Cortex of kidney (tissue), 1 donor: ENCODE measurements at places on chromosomes 7 and 10.

DNA sequence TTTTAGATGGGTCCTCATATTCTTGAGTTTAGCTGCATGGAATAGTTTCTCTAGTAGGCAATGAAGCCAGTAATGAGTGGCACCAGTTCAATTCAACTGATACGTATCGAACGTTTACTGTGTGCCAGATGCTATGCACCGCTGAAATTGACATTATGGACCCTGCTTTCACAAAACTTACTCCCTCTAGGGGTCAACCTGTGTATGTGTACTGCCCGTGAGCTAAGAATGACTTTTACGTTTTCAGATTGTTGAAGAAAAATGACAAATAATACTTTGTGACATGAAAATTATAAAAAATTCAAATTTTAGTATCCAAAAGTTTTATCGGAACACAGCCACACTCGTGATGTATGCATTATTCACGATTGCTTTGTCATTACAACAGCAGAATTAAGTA is 95.5 kb downstream of the ZMYND11 start:
- DNase-seq, result no peak

- DNase-seq, result no peak
Measured at GRCh38 chr7:27759491-27759890, 19.5 kb downstream of the TAX1BP1 start.

DNA sequence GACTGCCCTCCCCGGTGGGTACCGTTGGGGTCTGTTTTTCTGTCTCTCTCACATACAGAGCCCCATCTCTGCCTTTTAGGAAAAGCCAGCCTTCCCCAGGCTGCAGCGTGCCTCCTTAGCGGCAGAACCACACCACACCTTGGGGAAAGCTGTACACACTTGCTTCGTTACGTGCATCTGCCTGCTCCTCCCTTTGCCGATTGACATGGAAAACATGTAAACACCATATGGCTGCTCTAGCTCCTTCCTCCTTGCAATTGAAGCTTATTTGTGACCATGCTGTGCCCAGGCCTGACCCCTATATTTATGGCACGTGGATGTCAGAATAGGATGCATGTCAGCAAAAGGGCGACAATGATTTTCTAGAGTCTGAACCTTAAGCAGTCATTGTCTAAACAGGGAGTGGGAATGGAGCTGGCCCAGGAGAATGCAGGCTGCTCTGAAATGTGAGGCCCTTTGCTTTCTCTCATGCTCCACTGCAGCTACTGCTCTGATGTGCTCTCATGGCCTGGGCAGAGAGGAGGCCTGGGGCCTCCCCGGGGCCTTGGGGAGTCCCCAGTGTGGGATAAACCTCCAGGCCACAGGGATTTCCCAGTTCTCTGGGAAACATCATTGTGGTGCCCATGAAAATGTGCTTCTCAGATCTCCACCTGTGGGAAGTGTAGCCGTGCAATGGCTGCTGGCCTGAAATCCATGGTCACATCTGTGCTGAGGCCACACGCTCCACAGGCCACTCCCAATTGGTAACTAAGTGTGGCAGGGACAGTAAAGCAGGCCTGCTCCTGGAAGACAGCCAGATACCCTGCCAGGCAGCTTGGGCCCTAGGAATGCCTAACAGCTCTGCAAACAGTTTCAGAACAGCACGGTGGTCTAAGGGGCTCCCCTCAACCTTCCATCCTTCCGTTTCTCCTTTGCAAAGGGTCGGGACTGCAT is 18.6 kb downstream of the PDE6C start:
- DNase-seq, result no peak

GRCh38 chr10:78342827-78343653 is 309.4 kb downstream of the RPS24 start:
- no peak for DNase-seq

DNA sequence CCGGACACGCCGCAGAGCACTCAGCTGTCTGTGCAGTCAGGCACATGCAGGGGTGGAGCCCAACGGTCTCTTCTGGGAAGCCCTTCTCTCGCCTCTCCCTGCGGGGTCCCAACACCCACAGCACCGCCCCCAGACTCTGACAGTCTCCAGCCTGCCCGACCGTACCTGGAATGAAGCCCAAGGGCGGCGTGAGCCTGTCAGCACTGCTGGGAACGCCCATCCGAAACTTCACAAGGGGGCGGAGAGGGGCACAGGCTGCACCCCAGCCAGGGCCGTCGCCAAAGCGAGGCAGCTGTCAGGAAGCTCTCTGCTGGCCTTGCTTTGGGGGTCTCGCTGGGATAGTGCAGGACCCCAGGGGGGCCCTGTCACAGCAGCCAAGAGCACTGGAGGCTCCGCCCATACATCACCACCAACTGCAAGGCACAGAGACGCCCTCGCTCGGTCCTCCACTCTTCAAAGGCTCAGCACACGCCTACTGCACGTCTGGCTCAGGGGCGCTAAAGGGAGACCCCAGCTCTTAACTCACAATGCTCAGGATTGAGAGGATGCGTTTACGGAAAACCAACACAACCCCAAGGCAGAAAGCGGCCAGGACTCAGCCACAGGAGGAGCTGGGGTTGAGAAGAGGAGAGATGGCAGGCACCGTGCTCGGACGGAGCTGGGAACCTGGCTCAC is 30.9 kb downstream of the MAD1L1 start:
- DNase-seq, result no peak

GRCh38 chr7:42332605-42333222 is 95.7 kb upstream of the GLI3 start:
- no peak for DNase-seq

- no peak for DNase-seq
Measured at GRCh38 chr7:42747044-42747443, 164.8 kb downstream of the C7orf25 start.

DNA sequence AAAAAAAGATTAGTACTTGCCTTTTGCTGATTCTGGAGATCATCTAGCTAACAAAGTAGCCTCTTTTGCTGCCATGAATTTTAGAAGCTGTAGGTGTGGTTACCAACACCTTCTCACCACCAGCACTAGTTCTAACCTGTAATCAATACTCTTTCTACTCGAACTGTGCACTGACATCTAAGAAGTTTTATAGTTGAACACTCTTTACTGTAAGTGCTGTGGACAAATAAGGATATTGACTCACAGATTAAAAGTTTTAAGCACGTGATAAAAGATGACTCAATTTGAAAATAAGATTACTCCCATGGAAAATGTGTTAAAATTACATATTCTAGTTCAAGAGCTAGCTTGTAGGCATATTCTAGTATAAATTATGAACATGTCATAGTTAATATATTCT is 89.9 kb downstream of the REEP3 start:
- no peak for DNase-seq

- DNase-seq, result no peak
Measured at GRCh38 chr10:118592675-118593330, 2.6 kb downstream of the PRLHR start.

DNA sequence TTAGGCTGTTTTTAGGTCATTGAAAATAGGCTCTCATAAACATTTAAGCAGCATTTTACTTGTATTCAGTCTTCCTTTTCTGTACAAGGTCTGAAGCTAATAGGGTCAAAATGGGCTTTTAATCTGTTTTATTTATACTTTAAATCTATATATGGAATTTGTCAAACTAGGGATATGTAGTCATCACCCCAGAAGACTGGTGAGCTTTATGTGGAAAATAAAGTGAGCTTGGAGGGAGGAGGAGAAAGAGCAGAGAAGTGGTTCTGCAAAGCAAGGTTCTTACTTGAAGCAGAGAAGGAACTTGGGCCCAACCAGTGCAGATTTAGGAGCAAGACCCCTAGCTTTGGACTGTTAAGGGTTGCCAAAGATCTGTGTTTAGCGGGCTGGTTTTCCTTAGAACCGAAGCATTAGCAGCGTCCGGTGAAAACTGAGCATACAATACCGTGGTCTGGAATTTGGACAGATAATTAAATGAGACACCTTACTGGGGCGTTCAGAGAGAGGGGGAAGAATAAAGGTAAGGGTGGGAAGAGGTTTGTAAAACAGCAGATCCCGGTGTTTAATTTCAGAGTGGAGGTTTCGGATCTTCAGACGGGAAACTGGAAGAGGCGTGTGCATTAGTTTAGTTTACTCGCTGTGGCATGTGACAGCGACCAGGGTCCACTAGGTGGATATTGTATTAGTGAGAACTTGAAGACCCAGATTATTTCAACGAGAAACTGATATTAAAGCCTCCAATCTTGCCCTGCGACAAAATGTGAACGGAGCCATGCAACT is 2.4 kb downstream of the BAMBI start:
- no peak for DNase-seq

DNA sequence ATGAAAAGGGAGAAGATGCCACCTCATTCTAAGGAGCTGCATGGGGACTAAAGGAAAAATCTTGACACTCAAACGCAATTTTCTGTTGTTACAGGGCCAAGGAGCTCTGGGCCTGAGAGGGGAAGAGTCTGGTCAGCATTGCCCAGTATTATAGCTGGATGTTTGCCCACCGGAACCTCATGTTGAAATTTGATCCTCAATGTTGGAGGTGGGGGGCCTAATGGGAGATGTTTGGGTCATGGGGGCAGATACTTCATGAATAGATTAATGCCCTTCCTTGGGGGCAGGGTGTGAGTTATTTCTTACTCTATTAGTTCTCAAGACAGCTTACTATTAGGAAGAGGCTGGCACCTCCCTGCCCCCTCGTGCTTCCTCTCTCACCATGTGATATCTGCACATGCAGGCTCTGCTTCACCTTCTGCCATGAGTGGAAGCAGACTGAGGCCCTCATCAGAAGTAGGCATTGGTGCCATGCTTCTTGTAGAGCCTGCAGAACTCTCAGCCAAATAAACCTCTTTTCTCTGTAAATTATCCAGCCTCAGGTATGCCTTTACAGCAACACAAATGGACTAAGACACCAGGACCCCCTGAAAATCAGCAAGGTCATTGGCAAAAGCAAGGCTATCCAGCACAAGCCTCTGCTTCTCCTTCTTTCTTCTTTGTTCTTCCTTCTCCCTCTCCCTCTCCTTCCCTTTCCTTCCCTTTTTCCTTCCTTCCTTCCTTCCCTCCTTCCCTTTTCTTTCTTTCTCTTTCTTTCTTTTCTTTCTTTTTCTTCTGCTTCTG is 15.1 kb downstream of the GCK start:
- DNase-seq, result no peak

- no peak for DNase-seq
Measured at GRCh38 chr7:47327698-47328391, 254.1 kb downstream of the TNS3 start.

- no peak for DNase-seq
Measured at GRCh38 chr10:79391231-79392019, 44.2 kb downstream of the PPIF start.

GRCh38 chr10:103910442-103911012 is 7.5 kb downstream of the STN1 start:
- DNase-seq, result no peak

GRCh38 chr7:108450160-108450559 is 6.1 kb downstream of the NRCAM start:
- no peak for DNase-seq

- DNase-seq, result no peak
Measured at GRCh38 chr7:15839416-15840100, 153.1 kb upstream of the MEOX2 start.

GRCh38 chr7:33666531-33666930 is 238.8 kb upstream of the BMPER start:
- no peak for DNase-seq

DNA sequence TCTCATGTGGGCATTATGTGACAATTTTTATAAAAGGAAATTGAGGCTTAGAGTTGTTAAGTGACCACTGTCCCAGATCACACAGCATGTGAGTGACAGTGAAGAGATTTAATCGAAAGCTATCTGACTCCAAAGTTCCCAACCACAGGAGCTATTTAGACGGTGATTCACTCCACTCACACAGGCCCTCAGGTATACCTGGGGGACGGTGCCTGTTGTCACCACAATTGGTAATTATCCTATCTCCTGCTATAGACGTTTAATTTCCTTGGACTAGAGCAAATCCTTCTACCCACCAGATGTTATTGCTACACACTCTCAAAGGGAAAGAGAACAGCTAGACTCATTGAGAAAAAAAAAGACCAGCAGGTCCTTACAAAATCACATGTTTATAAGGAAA is 145.5 kb downstream of the KLF6 start:
- no peak for DNase-seq

GRCh38 chr7:134593530-134594392 is 44.9 kb downstream of the AKR1B15 start:
- no peak for DNase-seq

GRCh38 chr10:10526846-10527245 is 490.8 kb upstream of the CELF2 start:
- no peak for DNase-seq

- no peak for DNase-seq
Measured at GRCh38 chr7:148621563-148621962, 31.0 kb downstream of the C7orf33 start.

GRCh38 chr7:6613706-6614105 is 1.7 kb upstream of the ZNF853 start:
- no peak for DNase-seq

DNA sequence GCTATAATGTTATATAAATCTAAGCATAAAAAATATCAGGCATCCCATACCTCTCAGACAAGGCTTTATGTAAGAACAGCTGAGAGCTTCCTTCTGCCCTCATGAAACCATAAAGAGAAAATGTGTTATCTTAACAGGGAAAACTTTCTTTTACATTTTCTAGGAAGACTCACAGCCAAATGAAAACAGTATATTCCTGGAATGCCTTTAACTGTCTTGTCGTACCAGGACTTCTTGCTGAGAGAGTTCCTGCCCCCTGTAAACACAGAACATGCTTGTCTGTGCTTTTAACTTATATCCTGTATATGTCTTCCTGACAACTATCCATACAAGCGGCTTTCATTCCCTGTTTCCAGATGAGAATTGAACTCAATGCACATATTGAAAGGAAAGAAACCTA is 64.8 kb upstream of the AHR start:
- no peak for DNase-seq

DNA sequence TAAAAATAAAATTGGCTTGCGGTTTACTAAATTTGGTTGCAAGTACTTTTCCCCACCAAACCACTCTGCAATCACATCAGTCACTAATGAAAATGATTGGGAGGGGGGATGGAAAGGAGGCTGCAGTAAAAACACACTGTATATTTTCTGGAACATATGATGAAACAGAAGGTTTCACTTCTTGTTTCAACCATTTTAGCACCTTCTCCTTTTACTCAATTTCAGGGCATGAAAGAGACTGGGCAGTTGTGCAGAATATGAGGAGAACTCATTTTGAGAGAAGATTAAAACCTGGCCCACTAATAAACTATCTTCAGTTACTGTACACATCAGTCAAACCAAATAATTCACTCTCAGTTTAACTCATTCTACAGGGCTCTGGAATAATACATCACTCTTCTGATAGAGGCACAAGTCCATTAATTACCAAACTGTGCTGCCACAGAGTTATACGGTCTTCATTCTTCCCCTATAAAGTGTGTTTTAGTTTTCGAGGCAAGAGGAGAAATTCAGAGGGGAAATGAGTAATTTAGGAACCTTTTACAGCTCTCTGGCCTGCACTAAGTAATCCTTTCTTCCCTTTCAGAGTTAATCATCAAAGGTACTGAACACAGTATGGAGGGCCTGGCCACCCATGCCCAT is 25.5 kb downstream of the JAZF1 start:
- DNase-seq, result no peak

DNA sequence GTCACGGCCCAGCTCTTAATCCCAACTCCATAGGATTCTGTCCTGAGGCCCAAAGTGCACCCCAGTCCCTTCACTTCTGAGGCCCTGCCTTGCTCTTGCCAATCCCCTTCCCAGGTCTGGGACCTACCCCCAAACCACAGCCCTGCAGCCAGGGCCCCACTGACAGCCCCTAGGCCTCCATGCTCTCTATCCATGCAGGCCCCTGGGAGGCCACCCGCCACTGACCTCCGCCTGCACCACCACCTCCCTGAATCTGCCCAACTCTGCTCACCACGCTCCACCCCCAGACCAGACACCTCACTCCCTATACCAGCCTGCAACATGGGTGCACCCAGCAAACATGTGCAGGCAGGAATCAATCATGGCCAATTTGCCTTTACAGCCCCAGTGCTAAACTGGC is 10.2 kb downstream of the SLIT1 start:
- DNase-seq, result no peak

- no peak for DNase-seq
Measured at GRCh38 chr10:10878963-10879362, 138.7 kb upstream of the CELF2 start.
